ENCODE measurements at places on chromosomes 2 and 18. TPM values are rescaled to one million over a fixed set of nuclear protein-coding genes. Genes with fewer than 3 reads are reported as not detected.
A peak's percentile ranks its signal among the peaks of the same experiment; 100 is the strongest.

The C1GALT1C1L gene
- 0.28 TPM for total RNA-seq

The SIX2 gene
- not detected for total RNA-seq

The C18orf63 gene
- total RNA-seq = not detected

DNA sequence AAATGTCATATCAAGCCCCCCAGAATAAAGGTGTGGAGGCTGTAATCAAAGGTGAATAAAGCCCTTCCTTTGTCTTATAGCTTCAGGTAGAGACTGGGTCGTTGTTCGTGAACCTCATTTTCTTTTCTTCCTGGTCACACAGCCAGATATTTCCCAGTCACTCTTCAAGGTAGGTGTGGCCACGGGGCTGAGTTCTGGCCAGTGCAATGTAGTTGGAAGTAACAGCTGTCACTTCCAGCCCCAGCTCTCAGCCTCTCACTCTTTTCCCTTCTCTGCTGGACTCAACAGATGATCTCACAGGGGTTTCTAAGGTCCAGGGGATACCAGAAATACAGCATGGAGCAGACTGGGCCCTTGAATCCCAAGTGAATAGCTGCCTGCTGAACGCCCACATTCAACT, 15.8 kb upstream of the TRPM8 start:
- no peak for DNase-seq

The SKOR2 gene
- not detected for total RNA-seq

- no peak for DNase-seq
Observed at GRCh38 chr18:13451661-13452387, 233.3 kb downstream of the LDLRAD4 start.

- no peak for DNase-seq
Observed at GRCh38 chr2:168729455-168729854, 73.0 kb upstream of the NOSTRIN start.

DNA sequence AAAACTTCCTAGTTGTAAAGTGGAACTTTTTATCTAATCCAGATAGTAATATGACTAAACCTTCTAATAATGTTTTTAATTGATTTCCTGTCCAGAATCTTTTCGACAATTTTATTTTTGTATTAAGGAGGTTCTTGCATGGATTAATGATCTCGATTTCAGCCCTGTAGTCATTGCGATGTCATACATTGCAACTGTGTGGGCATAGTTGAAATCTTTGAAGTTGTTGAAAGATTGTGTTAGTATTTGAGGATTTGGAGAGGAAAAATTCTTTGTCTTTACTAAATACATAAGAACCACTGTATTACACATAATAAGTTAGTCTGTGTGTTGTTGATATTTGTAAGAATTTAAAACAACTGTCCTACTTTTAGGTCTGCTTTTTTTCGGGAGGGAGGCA, 31.1 kb downstream of the ACSL3 start:
- DNase-seq = peak; percentile 58

The GALR1 gene
- not detected for total RNA-seq

The COL3A1 gene
- 408 TPM for total RNA-seq
